ENCODE measurements at places on chromosomes 11 and 22. TPM values are rescaled to one million over a fixed set of nuclear protein-coding genes. Genes with fewer than 3 reads are reported as not detected.

CAVIN3 gene
- 24.0 TPM for total RNA-seq

NCF4 gene
- not detected for total RNA-seq

PATE2 gene
- total RNA-seq = not detected

TEX12 gene
- total RNA-seq = not detected

CPSF7 gene
- total RNA-seq = 68.6 TPM

XKR3 gene
- total RNA-seq = not detected

FAT3 gene
- total RNA-seq = 0.67 TPM

CENPM gene
- 35.5 TPM for total RNA-seq

BBOX1 gene
- 0.08 TPM for total RNA-seq
